ENCODE measurements at places on chromosomes 5 and 9. TPM values are rescaled to one million over a fixed set of nuclear protein-coding genes. Genes with fewer than 3 reads are reported as not detected.

Gene FPGS
- total RNA-seq, result 117 TPM

Gene AQP3
- total RNA-seq, result not detected

Gene FAM151B
- 1.6 TPM for total RNA-seq

Gene THBS4
- not detected for total RNA-seq

Gene IGIP
- 4.9 TPM for total RNA-seq

Gene TAF11L5
- total RNA-seq, result not detected
